ENCODE measurements at places on chromosomes 7 and 10.

DNA sequence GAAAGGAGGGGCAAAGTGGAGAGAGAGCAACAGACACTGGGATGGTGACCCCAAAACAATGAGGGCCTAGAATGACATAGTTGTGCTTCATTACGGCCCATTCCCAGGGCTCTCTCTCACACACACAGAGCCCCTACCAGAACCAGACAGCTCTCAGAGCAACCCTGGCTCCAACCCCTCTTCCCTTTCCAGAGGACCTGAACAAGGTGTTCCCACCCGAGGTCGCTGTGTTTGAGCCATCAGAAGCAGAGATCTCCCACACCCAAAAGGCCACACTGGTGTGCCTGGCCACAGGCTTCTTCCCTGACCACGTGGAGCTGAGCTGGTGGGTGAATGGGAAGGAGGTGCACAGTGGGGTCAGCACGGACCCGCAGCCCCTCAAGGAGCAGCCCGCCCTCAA, 20.7 kb downstream of the PRSS2 start:
- no peak for DNase-seq

- no peak for DNase-seq
Observed at GRCh38 chr7:98224701-98225181, 13.5 kb downstream of the BHLHA15 start.

- DNase-seq = no peak
Observed at GRCh38 chr7:117114272-117114671, 161.0 kb downstream of the ST7 start.

GRCh38 chr7:138316421-138317043, 143.5 kb upstream of the TRIM24 start:
- no peak for DNase-seq

DNA sequence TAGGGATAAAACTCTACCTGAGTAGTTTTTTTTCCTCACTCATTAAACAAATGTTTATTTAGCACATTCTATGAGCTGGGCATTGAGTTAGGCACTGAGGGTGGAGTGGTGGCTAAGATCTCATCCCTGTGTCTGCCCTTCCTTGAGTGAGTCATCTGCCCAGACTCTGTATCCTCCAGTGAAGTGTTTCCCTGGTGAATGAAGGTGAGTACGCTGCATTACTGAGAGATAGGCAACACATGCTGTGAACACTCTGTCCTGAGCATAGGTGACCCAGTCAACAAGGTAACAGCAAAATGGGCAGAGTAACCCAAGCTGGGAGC, 5.8 kb downstream of the PITX3 start:
- DNase-seq = no peak

DNA sequence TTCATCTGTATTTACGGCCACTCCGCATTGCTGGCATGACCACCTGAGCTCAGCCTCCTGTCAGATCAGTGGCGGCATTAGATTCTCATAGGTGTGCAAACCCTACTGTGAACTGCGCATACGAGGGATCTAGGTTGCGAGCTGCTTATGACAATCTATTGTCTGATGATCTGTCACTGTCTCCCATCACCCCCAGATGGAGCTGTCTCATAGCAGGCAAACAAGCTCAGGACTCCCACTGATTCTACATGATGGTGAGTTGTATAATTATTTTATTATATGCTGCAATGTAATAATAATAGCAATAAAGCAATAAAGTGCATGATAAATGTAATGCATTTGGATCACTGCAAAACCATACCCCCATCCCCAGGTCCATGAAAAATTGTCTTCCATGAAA, 1172.9 kb upstream of the AUTS2 start:
- no peak for DNase-seq

DNA sequence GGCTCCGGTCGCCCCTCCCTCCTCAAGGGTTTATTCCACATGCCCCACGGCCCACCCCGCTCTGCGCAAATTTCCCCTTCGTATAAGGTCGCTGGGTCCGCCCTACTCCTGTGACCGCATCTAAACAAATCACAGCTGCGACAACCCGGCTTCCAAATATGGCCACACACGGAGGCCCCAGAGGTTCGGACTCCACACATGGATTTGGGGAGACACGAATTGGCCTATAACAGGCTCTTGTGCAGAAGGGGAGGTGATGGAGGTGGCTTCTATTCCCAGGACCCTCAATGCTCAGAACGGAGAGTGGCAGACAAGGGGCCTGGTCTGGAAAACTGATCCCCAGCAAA, 90.1 kb downstream of the FOXL3 start:
- peak; percentile 64 for DNase-seq

DNA sequence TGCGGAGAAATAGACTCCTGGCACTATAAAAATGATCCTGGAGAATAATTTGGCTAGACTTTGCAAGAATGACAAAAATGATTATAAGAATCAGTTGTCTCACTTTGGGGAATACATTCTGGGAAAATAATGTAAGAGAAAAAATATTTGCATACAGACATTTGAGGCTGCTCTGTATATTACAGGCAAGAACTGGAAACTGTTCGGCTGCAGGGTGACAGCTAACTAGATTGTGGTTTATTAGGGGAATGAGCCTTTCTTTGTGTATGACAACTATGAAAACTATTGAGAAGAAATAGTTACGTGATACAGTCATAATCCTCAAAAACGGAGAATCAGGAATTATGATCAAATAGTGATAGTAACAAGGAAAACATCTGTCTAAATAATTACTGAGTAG, 8.6 kb downstream of the TRIM56 start:
- DNase-seq = no peak

- DNase-seq = no peak
Observed at GRCh38 chr10:48990226-48990625, 50.6 kb upstream of the LRRC18 start.

- DNase-seq = no peak
Observed at GRCh38 chr7:1733206-1733907, 63.3 kb downstream of the ELFN1 start.

DNA sequence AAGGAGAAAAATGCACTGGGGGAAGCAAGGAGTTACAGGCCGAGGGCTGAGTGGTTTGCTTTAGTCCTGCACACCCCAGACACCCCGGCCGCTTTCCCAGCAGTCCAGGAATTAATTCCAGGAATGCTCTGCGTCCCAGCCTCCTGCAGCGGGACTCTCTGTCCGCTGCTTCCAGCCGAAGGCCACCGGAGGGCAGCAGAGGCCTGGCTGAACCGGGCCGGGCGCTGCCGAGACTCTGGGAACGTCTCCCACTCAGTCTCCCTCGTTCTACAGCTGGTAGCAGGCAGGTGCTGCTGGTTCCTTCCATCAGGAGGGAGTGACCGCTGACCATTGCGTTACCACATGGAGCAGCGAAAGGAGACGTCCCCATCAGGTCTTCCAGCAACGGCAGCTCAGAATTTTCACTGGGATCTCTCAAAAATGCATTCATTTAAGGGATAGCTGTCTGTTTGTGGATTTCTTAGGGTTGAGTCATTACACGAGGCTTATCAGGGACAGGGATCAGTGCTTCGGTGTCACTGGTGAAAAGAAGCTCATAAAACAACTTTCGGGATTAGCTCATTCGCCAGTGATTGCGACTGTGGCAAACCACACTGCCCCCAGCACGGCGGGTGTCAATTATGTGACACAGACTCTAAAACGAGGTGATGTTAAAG, 24.9 kb upstream of the PITRM1 start:
- DNase-seq = peak; percentile 90

- DNase-seq = no peak
Observed at GRCh38 chr10:75444781-75445386, 13.5 kb downstream of the LRMDA start.

DNA sequence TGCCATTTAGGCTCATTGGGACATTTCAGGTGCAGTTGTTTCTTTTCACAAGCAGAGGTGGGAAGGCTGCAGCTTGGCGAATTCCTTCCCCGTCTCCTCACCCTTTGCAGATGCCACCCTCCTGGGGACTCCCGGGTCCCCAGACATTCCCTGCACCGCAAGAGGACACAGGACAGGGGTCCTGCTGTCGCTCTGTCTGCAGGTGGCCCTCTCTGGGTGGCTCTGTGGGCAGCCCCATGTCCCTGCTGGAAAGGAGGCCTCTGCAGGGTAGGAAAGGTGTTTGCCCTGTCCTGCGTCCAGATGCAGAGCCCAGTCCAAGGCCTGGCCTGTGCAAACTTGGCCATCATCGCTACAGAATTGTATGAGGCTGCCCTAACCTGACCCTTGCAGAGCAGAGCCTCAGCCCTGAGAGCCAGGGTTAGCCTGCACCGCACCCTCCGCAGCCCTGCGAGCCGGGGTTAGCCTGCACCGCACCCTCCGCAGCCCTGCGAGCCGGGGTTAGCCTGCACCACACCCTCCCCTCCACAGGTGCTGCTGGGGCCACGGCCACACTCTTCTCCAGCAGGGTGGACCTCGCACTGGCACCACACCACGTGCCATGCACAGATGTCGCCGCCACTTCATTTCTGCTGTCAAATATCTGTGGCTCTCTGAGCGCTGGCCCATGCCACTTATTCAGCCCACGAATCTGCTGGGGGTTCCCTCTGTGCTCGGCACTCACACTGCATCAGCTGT, 61.0 kb downstream of the CFAP46 start:
- DNase-seq = peak; percentile 8

- no peak for DNase-seq
Observed at GRCh38 chr10:70722820-70723424, 50.6 kb downstream of the ADAMTS14 start.

GRCh38 chr10:122236690-122237306, 34.3 kb upstream of the BTBD16 start:
- no peak for DNase-seq

- no peak for DNase-seq
Observed at GRCh38 chr10:28680358-28680752, 3.0 kb downstream of the BAMBI start.

DNA sequence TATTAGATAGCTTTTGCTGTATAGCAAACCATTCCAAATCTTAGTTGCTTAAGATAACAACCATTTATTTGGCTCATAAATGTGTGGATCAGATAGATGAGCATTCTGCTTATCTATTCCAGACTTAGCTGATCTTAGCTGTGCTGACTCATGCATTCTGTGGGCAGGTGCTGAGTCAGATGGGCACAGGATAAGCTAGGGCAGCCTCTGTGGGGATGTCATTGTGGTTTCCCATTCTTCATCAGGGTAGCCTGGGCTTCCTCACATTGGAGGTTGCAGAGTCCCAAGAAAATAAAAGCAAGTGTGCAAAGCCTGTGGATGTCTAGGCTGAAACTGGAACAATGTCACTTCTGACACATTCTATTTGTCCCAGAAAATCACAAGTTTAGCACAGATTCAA, 917.0 kb downstream of the TYW1 start:
- no peak for DNase-seq

GRCh38 chr7:27207348-27207985, 7.6 kb upstream of the HOXA13 start:
- DNase-seq = no peak

- no peak for DNase-seq
Observed at GRCh38 chr7:7428806-7429205, 106.9 kb downstream of the COL28A1 start.

DNA sequence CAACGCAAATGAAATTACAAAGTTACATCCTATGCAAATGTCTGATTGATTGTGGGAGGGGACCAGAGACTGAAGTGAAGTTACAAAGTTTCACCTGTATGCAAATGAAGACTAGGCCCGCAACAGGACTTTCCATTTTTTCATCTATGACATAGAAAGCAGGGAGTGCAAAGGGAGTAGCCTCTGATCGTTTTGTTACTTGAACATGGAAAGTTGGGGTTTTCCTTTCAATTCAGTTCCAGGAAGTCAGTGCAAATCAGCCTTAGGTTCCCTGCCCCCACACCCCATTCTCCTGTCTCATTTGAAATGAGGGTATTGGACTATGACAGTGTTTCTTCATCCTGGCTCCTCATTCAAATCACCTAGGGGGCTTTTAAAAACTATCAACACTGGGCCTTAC, 96.9 kb upstream of the HABP2 start:
- DNase-seq = peak; percentile 38

- no peak for DNase-seq
Observed at GRCh38 chr10:102923601-102924000, 5.5 kb downstream of the CNNM2 start.

DNA sequence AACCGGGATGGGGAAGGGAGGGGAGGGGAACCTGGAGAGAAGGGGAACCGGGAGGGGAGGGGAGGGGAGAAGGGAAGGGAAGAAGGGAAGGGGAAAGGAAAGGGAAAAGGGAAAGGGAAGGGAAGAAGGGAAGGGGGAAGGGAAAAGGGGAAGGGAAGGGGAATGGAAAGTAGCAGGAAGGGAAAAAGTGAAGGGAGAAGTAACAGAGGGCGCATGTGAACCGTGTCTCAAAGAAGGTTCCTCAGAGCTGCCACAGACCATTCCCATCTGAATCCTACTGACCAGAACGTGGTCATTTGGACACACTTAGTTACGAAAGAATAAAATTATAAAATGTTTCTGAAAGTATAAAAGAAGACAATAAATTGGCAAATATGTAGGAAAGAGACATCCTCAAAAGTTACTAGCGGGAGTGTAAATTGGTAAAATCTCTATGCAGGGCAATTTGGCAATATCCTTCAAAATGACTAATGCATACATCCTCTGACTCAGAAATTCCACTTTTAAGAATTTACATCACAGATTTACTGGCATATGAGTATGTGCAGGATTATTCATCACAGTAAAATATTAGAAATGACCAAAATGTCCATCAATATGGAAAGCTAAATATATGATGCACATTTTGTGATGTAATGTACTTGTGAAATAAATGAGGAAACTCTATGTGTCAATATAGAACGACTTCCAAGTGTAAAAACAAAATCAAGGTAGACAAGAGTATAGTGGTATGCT, 12.9 kb downstream of the C10orf67 start:
- DNase-seq = no peak

DNA sequence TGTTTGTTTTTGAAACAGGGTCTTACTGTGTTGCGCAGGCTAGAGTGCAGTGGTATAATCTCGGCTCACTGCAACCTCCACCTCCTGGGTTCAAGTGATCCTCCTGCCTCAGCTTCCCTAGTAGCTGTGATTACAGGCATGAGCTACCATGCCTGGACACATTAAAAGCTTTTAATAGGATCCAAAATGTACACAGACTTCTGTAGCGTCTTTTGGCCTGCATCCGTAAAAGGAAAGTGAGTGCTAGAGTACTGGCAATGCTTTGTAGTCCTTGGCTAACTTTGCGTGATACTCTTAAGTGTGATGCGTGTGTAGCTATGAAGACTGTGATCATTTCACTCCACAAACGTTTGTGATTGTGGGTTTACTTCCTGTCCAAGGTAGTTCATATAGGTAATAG, 13.3 kb downstream of the ZRANB1 start:
- DNase-seq = no peak

GRCh38 chr10:63430999-63431356, 34.8 kb downstream of the JMJD1C start:
- DNase-seq = no peak

- DNase-seq = peak; percentile 61
Observed at GRCh38 chr10:49090189-49090575, 25.1 kb downstream of the VSTM4 start.

All from left forelimb (tissue), 1 donor.